Tracheal epithelial cell (primary cell): ENCODE measurements at places on chromosomes 12 and 14. TPM values are rescaled to one million over a fixed set of nuclear protein-coding genes. Genes with fewer than 3 reads are reported as not detected.

RASSF8 gene
- 15.6 and 17.4 TPM in 2 replicates for total RNA-seq

POMT2 gene
- total RNA-seq, result 9.2 and 12.0 TPM in 2 replicates

SLC10A1 gene
- not detected in 2 replicates for total RNA-seq

FAM186B gene
- total RNA-seq, result under 0.01 and 0.48 TPM in 2 replicates

ADGRD1 gene
- total RNA-seq, result not detected in 2 replicates

ASCL1 gene
- not detected in 2 replicates for total RNA-seq

RAPGEF3 gene
- 3.4 and 8.2 TPM in 2 replicates for total RNA-seq

ALDH1L2 gene
- 19.2 and 19.3 TPM in 2 replicates for total RNA-seq

GCN1 gene
- total RNA-seq, result 61.8 and 146 TPM in 2 replicates

IFNG-AS1 gene
- under 0.01 TPM in 1 of 2 replicates, not detected in the other for total RNA-seq

PNP gene
- total RNA-seq, result 95.3 and 110 TPM in 2 replicates

DCAF11 gene
- 70.1 and 80.1 TPM in 2 replicates for total RNA-seq

C12orf50 gene
- total RNA-seq, result not detected in 2 replicates

OR4L1 gene
- total RNA-seq, result not detected in 2 replicates

MSI1 gene
- not detected in 2 replicates for total RNA-seq

SERPINA3 gene
- total RNA-seq, result 9.4 and 11.1 TPM in 2 replicates

TAS2R13 gene
- 0.48 and 0.64 TPM in 2 replicates for total RNA-seq

OR4K15 gene
- total RNA-seq, result not detected in 2 replicates

AP5M1 gene
- 15.2 and 20.2 TPM in 2 replicates for total RNA-seq

IAPP gene
- not detected in 2 replicates for total RNA-seq

KRT7 gene
- 775 and 1,618 TPM in 2 replicates for total RNA-seq

PUS7L gene
- total RNA-seq, result 15.8 and 16.1 TPM in 2 replicates

PLXNC1 gene
- under 0.01 and 0.48 TPM in 2 replicates for total RNA-seq

EPYC gene
- not detected in 2 replicates for total RNA-seq

NKX2-1 gene
- total RNA-seq, result 0.48 and 7.0 TPM in 2 replicates
